Heart right ventricle (tissue), 16 donors: ENCODE measurements at places on chromosomes 2 and 18. TPM values are rescaled to one million over a fixed set of nuclear protein-coding genes. Genes with fewer than 3 reads are reported as not detected.

DNA sequence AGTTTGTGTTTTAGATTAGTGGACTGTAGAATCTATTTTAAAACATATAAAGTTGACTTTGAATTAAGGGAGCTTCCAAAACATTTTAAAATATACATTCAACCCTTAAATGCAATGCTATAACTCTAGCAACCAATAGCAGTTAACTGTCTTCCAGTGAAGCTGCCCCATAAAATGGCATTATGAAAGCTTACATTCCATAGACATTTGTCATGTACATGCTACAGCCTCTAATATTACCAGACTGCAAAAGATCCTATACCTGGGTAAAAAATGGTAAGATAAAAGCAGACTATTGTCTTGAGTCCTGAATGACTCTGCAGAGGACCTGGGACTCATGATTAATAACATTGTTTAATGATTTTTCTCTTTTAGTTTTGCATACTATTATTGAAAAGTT is 489.4 kb downstream of the LRP1B start:
- DNase-seq = no peak

- no peak for DNase-seq
Observed at GRCh38 chr18:22411446-22411845, 6.3 kb downstream of the CTAGE1 start.

The ANKRD30B gene
- not detected for total RNA-seq

DNA sequence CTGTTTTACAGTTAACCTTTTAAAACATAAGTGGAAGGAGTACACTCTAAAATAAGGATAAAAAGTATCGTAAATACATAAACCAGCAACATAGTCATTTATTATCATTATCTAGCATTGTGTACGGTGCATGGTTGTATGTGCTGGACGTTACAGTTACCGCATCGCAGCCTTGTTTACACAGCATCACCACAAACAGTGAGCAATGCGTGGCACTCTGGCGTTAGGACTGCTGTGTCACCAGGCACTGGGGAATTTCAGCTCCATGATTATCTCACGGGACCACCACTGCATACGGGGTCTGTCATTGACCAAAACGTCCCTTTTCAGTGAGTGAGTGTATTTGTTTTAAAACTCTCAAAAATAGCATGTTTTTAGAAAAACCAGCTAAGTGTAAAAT is 103.0 kb upstream of the SNTG2 start:
- DNase-seq = no peak

DNA sequence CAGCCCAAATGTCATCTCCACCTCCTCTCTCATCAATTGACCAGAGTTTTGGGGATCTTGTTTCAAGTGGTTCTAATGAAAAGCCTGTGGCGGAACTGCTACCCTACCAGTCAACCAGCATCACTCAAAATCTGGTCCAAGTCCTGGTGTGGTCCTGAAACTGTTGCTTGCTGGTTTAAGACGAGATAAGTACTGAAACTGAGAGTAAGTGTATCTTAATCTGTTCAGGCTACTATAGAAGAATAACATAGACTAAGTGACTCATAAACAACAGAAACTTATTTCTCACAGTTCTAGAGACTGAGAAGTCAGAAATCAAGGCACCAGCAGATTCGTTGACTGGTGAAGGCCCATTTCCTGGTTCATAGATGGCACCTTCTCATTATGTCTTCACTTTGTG is 879 bp upstream of the GALNT5 start:
- no peak for DNase-seq

GRCh38 chr2:233404222-233404621 is 49.9 kb downstream of the DGKD start:
- DNase-seq = no peak

DNA sequence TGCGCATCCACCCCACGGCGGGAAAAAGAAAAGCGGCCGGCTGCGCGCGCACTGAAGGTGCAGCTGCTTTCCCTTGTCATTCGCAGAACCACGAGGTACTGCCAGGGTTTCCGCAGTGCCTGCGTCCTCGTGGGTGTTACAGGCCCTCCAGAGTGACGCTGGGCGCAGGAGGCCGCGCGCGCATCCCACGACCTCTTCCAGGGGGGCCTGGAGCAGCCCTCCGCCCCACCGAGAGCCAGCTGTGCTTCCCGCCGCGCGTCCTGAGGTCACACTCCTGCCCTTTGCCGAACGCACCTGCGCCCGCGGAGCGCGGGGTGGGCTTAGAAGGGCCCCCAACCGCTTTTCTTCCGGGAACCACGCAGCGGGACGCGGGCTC is 378 bp upstream of the IAH1 start:
- peak; percentile 32 for DNase-seq

DNA sequence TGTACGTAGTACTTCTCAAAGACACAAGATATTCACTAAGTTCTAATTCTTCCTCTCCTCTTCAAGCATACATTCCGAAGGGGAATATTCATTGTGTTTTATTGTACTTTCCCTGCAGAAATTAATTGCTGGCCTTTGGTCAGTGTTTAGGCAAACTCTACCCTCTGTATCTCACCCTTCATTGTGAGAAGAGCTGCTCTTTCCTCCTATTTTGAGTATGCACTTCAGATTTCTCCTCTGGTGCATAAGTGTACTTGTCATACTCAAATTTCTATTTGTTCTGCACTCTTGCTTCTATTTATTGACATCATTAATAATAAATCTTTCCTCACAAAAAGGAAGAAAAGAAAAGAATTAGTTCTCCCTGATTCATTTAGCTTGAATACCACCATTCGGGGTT is 485.4 kb upstream of the SLC8A1 start:
- no peak for DNase-seq

- no peak for DNase-seq
Observed at GRCh38 chr18:77197073-77197472, 52.6 kb upstream of the GALR1 start.

DNA sequence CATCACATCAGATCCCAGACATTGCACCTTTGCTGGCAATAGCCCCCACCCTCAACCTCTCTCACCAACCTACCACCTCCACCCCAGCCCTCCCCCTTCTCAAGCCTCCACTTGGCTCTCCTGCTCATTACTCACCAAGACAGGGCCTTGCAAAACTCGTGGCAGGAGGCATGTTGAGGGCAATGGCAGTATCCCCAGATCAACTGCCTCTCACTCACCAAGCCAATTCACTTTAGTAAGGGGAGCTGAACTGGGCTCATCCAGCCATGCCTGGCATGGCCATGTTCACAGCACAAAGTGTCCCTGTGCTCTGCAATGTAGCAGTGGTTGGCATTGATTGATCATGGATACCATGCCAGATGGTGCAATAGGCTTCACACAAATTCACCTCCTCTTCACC is 46.3 kb upstream of the TEX51 start:
- no peak for DNase-seq

DNA sequence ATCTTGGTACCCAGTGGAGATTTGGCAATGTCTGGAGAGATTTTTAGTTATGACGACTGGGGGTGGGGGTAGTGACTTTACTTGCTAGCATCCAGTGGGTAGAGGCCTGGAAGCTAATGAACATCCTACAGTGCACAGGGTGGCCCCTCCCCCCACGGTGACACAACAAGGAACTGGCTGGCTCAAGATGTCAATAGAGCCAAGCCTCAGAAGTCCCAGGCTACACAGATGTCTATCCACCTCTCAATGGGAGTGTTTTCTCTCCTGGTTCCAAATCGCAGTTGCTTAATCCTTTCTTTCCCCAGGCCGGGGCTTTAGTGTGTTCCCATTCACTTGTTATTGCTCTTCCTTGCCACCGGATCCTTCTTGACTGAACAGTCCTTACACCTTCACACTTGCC is 9.3 kb upstream of the CCBE1 start:
- no peak for DNase-seq

- DNase-seq = no peak
Observed at GRCh38 chr2:108418416-108418815, 30.6 kb upstream of the GCC2 start.
